ENCODE measurements at places on chromosomes 2 and 18.

DNA sequence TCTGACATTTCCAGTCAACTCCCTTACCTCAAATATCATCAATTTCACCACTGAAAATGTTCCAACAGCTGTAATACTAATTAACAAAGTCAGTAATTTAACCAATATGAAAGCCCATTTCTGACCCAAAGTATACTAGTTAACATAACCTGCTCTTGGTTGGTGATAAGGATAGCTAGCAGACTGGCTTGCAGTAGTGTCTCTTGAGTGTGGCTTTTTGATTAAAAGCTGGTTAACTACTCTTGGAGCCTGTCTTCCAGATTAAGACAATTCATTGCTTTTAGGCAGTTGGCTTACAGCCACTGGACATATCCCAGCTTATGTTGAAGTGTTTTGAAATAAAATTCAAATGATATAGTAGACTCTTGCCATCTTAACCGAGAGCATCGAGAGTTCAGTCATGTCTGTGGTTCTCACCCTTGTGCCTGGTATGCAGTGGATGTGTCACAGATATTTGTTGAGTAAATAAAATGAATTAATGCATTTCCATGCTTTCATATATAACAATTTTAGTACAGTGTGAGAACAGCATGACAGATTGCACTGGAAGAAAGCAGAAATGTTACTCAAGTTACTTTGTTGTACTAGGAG is 158.1 kb downstream of the TANC1 start:
- no peak for DNase-seq

GRCh38 chr2:96884299-96885094 is 14.6 kb upstream of the SEMA4C start:
- no peak for DNase-seq

DNA sequence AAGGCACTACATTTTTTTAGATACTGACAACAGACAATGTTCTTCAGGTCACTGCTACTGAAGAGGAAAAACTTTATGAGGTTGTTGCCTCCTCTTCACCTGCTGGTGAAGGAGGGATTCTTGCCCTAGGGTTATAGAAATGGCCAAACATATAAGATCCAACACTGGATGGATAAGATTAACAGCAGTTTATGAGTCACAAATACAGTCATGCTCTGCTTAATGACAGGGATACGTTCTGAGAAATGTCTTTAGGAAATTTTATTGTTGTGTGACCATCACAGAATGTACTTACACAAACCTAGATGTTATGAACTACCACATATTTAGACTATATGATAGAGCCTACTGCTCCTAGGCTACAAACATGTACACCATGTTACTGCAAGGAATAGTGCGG is 57.4 kb upstream of the AMMECR1L start:
- no peak for DNase-seq

DNA sequence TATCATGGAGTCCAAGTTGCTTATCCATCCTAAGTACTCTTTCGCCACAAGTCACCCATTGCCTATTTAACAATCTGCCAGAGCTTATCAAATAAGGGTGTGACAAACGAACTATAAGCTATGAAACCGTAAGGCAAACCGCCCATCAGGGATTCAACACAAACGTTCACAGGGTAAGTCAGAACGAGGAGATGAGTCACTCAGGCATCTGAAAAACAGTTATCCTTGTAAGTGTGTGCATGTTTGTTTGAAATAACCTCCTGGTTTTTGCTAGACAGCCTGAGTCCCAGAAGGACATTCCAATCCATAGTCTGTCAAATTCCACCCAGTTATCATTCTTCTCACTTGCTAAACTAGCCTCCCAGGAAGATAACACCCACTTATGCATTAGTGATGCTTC is 299.1 kb downstream of the PAX3 start:
- no peak for DNase-seq

DNA sequence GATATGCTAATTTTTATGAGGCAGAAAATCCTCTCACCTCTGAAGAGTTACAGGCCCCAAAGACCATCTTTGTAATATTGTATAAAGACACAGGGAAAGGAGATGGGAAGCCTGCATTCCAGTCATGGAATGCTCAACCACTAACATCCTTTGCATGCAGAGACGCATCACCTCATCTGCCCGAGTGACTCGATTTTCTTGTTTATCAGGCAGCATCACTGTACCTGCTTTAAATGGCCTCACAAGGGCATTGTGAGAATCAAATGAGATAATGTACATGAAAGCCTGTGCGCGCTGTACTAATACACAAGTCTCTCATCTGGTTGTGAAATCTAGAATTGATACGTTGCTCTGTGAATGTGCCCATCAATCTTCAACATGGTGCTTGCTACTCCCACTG is 10.2 kb upstream of the TMEM247 start:
- no peak for DNase-seq
